ENCODE measurements at places on chromosomes 5 and 9.

DNA sequence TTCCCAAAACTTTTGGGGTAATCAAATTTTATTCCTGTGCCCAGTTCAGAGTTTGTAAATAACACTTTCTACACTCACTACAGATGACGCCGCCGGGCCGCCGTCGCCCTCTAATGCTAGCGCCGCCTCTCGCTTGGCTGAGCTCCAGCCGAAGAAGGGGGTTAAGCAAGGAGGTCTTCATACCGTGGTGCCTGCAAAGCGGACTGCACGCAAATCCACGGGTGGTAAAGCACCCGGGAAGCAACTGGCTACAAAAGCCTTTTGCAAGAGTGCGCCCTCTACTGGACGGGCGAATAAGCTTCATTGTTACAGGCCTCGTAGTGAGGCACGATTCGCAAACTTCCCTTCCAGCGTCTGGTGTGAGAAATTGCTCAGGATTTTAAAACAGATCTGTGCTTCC lies 280.4 kb downstream of the MEF2C start:
- DNase-seq, result no peak

DNA sequence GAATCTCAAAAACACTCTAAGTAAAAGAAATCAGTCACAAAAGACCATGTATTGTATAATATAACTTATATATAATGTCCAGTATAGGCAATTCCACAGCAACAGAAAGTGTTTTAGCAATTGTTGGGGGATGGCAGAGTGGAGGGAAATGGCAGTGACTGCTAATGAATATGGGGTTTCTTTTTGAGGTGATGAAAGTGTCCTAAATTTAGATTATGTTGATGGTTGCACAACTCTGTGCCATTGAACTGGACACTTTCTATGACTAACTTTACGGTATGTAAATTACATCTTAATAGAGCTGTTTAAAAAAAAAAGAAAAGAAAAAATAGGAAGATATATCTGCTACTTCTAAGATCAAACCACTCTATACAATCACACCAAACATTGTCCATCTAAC lies 124.9 kb upstream of the ZNF462 start:
- no peak for DNase-seq

- DNase-seq, result no peak
Measured at GRCh38 chr9:110821064-110821463, 152.5 kb downstream of the MUSK start.

GRCh38 chr5:10133830-10134229 lies 115.9 kb downstream of the ATPSCKMT start:
- DNase-seq, result no peak

- DNase-seq, result no peak
Measured at GRCh38 chr5:38509185-38509584, 47.3 kb downstream of the LIFR start.

DNA sequence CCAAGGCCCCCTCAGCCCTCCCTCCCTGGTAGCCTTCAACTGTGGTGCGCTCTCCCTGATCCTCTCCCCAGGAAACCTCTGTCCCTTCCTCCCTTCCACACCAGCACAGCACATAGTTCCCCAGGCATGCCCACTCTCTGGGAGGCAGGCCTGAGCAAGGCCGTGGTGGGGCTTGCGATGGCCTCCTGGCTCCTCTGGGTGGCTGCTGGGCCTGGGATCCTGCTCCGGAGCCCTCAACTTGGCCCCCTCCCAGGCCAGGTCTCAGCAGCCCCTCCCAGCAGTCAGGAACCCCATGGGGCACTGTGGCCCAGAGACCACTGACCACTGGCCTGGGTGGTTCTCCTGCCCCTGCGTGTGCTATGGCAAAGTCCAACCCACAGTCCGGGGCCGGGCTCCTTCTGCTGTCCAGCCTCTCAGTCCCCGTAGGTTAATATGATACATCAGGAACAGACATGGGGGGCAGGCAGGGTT lies 125.8 kb downstream of the ZNF354C start:
- no peak for DNase-seq

- DNase-seq, result no peak
Measured at GRCh38 chr5:120388016-120388781, 75.9 kb upstream of the PRR16 start.

DNA sequence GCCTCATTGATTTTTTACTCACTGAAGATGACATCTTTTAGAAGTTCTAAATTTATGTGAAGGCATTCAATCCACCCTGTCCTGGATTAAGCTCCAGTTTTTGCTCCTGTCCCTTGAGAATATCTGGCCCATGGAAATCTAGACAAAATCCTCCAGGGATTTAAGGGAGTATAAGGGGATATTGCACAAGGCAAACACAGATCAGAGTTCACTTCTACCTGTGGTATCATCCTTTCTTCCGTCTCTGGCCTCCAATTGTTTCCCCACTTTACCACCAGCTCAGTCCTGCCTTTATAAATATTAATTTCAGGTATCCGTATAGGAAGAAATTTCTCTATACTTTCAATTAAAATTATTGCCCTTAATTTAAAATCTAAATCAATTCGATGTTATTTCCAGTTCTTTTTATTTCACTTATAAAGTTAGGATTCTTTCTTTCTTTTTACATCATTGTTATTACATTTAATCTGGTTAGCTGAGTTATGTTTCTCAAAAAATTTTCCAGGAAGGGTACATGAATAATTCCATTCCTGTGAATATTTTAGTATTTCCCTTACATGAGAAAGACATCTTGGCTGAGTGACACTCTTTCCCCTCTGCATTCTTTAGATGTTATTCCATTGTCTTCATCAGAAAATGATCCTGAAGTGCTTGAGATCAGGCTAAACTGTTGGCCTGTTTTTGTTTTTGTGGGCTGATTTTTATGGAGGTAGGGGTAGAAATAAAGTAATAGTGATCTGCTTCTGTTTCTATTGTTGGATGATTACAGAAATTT lies 194.3 kb upstream of the MAP3K1 start:
- no peak for DNase-seq

- DNase-seq, result no peak
Measured at GRCh38 chr5:131996210-131997025, 15.0 kb downstream of the ACSL6 start.

GRCh38 chr9:128995791-128996190 lies 32.3 kb downstream of the SH3GLB2 start:
- no peak for DNase-seq

GRCh38 chr9:114025760-114026159 lies 52.3 kb downstream of the AMBP start:
- no peak for DNase-seq

DNA sequence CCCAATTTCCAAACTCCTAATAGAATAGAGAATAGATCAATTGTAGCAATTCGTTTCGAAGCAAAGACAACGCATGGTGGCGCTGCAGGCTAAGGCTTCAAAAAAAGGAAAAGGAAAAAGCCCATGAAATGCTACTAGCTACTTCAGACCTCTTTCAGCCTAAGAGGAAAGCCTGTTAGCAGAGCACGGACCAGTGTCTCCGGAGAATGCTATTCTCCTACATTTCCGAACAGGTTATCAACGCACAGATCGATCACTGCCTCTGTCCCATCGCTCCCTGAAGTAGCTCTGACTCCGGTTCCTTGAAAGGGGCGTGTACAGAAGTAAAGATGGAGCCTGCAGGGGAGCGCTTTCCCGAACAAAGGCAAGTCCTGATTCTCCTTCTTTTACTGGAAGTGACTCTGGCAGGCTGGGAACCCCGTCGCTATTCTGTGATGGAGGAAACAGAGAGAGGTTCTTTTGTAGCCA lies at the start of gene PCDHB15:
TSS of gene PCDHB15 (plus strand) at position 146 of the 468 bp plus-strand sequence. CDS start at position 330, 184 bp downstream.
- DNase-seq, result no peak

GRCh38 chr5:132425975-132426524 lies 56.5 kb downstream of the SLC22A5 start:
- no peak for DNase-seq

DNA sequence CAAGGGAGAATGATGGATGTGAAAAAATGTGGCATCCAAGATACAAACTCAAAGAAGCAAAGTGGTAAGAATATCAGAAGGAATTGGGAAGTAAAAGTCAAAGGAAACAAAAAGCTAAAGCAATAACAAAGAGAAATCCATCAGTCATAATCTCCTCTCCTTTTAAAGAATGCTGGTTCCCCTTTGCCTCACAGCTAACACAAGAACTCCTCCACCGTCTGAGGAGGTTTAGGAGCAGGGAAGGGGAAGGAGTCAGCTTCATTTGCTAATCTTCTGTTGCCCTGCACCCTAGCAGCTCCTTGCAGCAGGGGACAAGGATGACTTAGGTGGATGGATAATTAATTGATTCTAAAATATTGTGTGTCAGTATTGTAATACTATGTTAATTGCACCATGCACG lies 16.4 kb downstream of the CD274 start:
- no peak for DNase-seq

DNA sequence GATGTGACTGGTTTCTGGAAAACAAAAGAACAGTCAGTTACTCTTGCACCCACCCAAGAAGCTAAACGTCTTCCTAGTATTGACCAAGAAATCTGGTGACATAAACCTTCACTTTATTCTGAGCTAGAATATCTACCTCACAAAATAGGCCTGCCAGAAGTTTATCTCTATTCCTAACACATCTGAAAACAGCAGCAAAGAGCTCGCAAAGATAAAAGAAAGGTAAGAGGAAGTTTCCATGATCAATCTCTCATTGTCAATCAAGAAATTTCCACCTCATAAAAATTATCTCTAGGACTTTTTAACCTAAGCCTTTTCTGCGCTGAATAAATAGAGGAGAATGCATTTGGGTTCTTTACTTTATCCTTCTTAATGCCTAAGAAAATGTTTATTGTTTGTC lies 17.3 kb upstream of the ZNF474 start:
- DNase-seq, result no peak

GRCh38 chr9:2086971-2087370 lies 71.8 kb downstream of the SMARCA2 start:
- no peak for DNase-seq

GRCh38 chr9:116646661-116647514 lies 40.2 kb upstream of the TRIM32 start:
- no peak for DNase-seq

GRCh38 chr9:9387511-9388115 lies 1225.2 kb downstream of the PTPRD start:
- no peak for DNase-seq

- DNase-seq, result no peak
Measured at GRCh38 chr9:126462617-126463016, 136.0 kb downstream of the MVB12B start.

DNA sequence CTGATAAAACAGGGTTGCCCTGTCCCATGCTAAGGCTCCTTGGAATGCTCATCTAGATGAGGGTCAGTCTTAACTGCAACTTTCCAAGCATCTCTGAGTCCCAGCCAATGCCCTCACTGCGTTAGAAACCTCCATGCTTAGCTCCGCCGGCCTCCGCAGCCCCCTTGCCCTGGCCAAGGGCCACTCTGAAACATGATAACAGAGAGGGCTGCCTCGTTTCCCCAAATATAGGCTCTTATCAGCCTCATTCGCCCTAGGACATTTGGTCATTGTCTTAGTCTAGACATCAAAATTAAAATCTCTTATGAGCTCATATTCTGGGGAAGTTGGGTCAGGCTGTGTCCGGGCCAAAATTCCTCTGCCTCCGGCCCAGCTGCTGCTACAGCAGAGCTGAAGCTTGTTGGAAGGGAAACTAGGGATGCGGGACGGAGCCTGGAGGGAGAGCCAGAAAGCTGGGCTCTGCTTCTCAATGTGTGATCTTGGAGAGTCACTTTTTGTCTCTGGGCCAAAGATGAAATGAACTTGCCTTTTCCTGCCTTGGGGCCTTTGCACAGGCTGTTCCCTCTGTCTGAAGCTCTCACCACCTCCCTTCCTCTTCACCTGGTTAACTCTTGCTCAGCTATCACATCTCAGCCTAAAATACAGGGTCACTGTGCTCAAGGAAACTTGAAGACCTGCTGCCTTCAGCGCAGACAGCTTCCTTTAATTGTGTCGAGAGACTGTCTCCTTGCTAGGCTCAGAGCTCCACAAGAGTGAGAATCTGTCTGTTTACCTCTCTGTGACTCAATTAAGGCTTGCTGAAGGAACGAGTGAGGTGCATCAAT lies 191.3 kb downstream of the RGS3 start:
- no peak for DNase-seq

GRCh38 chr5:132445930-132446329 lies 44.6 kb downstream of the IRF1 start:
- DNase-seq, result no peak

DNA sequence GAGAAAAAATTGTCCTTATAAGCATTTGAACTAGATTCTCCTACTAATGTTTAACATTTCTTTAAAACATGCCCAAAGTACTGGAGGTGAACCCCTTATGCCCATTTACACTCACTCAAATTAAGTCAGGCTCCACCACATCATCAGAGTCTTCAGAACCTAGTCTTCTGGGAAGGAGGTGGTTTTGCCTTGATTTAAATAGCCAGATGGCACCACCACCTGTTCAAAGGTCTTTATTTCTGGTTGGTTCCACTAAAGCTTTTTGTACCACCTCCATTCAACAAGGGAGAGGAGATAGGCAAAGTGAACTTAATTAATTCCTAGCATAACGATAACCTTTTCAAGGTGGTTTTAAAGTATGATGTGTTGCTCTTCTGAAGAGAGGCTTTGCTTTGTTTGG lies 189.5 kb downstream of the SLF1 start:
- no peak for DNase-seq

DNA sequence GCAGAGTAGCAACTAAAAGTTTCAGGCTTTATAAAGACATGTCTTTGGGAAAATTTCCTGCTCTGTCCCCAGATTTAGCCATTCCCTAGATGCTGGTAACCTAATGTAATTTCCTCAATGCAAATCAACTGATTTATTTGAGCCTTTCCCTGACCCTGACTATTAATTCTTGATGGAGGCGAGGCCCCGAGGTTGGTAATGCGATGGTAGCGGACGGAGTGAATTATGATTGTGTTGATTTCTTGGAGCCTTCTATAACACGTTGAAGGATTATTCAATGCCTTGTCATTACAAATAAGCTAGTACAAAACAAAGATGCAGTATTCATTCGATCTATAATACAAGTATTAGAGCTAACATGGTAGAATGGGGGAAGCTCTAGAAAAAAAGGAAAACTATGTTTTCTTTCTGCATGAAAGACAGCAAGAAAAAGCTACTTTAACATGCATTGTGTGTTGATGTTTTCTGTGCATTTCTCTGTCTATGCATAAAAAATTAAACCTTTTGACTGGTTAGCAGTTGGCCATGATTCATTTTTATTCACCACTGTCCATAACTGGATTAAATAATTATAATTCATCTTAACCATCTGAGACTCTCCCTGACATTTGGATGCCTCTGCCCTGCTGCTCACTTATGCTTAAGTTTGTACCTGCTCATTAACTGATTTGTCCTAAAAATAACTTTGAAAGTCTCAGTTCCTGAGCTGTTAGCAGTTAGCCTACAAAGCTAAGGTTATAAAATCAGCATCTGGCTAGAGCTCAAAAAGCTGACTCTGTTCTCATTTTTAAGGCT lies 490.2 kb upstream of the NUDT12 start:
- no peak for DNase-seq

GRCh38 chr9:114347675-114348074 lies 18.0 kb downstream of the ORM2 start:
- DNase-seq, result no peak

- DNase-seq, result no peak
Measured at GRCh38 chr5:149779124-149779465, 49.0 kb downstream of the PPARGC1B start.

GRCh38 chr5:58753446-58753845 lies 170.6 kb downstream of the RAB3C start:
- no peak for DNase-seq

GRCh38 chr9:116585896-116586295 lies 101.2 kb upstream of the TRIM32 start:
- no peak for DNase-seq

- no peak for DNase-seq
Measured at GRCh38 chr5:139075066-139076050, 122.8 kb downstream of the SIL1 start.

All from stimulated activated CD8-positive, alpha-beta memory T cell treated with anti-CD3 and anti-CD28 coated beads, Interleukin-15, amount 100 ng/mL, for 1 hour (primary cell).